ENCODE measurements at places on chromosomes 3 and 15. TPM values are rescaled to one million over a fixed set of nuclear protein-coding genes. Genes with fewer than 3 reads are reported as not detected.

Gene TMEM108
- total RNA-seq, result not detected

Gene FAM43A
- 20.1 TPM for total RNA-seq

Gene PGBD4
- total RNA-seq, result 1.6 TPM

Gene PDZRN3
- not detected for total RNA-seq

Gene SI
- total RNA-seq, result not detected

Gene PAK2
- 38.9 TPM for total RNA-seq

Gene ADGRG7
- total RNA-seq, result not detected

Gene TMCO5A
- total RNA-seq, result not detected

Gene AGBL1
- not detected for total RNA-seq

Gene XCR1
- not detected for total RNA-seq

Gene BLM
- total RNA-seq, result 15.2 TPM

Gene TCTA
- 25.1 TPM for total RNA-seq

Gene PLIN1
- 0.17 TPM for total RNA-seq

Gene SEC22C
- 35.2 TPM for total RNA-seq

Gene CELF6
- total RNA-seq, result 0.10 TPM

Gene GP9
- total RNA-seq, result not detected

Gene PTH1R
- 1.8 TPM for total RNA-seq

Gene PCSK6
- total RNA-seq, result 10.2 TPM

Gene TM4SF4
- 25.7 TPM for total RNA-seq

Gene ZNF660
- total RNA-seq, result not detected

Gene PAK6
- 0.71 TPM for total RNA-seq

Gene EAF2
- total RNA-seq, result 2.2 TPM

Gene ZNF502
- 1.6 TPM for total RNA-seq

Gene BSN
- total RNA-seq, result 0.09 TPM

Gene NRG4
- 1.3 TPM for total RNA-seq

Gene SPATA12
- 0.62 TPM for total RNA-seq

Gene KY
- total RNA-seq, result 0.08 TPM
